Activated T-cell treated with anti-CD3 and anti-CD28 coated beads, Interleukin-2, amount 50 U/mL, for 4 hours (primary cell): ENCODE measurements at places on chromosomes 11 and 22. TPM values are rescaled to one million over a fixed set of nuclear protein-coding genes. Genes with fewer than 3 reads are reported as not detected.

The OR4S1 gene
- total RNA-seq, result not detected

The FANCF gene
- total RNA-seq, result 14.5 TPM

The SLC22A9 gene
- not detected for total RNA-seq

The GAL gene
- total RNA-seq, result 5.5 TPM

The KRTAP5-8 gene
- not detected for total RNA-seq

The FOLR1 gene
- total RNA-seq, result 0.24 TPM

The C11orf87 gene
- not detected for total RNA-seq

The EHF gene
- total RNA-seq, result 0.16 TPM

The CRYBB2 gene
- not detected for total RNA-seq

The ADAMTS8 gene
- total RNA-seq, result not detected

The PTPN5 gene
- not detected for total RNA-seq

The RHOD gene
- total RNA-seq, result 0.35 TPM

The APOBEC3H gene
- not detected for total RNA-seq

The B4GALNT4 gene
- total RNA-seq, result 6.1 TPM

The SLC5A12 gene
- not detected for total RNA-seq

The BEST1 gene
- not detected for total RNA-seq

The FREY1 gene
- total RNA-seq, result 3.3 TPM

The MYEOV gene
- 0.10 TPM for total RNA-seq

The FOLR3 gene
- not detected for total RNA-seq

The RIC3 gene
- total RNA-seq, result 16.6 TPM

The GRM5 gene
- not detected for total RNA-seq

The LRRC4C gene
- not detected for total RNA-seq
